Activated CD4-positive, alpha-beta memory T cell treated with anti-CD3 and anti-CD28 coated beads for 36 hours (primary cell): ENCODE measurements at places on chromosomes 3 and 15. TPM values are rescaled to one million over a fixed set of nuclear protein-coding genes. Genes with fewer than 3 reads are reported as not detected.

The LRRC31 gene
- total RNA-seq, result not detected

The CHRFAM7A gene
- 0.90 TPM for total RNA-seq

- DNase-seq, result no peak
Observed at GRCh38 chr3:86147119-86147518, 843.8 kb downstream of the VGLL3 start.

DNA sequence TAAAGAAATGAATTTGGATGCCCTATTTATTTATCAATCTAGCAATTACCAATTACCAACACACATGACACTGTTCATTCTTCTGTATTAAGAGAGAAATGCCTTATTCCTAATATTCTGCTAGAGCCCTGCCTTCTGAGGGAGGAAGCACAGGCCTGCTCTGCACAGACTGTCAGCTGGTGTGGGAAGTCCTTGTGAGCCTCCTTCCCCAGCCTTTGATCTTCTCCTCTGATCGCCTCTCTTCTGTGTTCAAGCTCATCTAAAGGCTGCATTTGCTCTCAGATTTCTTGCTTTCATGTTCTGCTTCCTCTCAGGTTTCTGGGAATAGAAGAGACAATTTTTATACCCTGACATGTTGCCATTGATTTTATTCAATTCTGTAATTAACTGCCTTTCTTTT lies 290.6 kb upstream of the UMPS start:
- DNase-seq, result no peak

GRCh38 chr3:67688231-67688630 lies 33.8 kb upstream of the SUCLG2 start:
- no peak for DNase-seq

GRCh38 chr15:85429522-85429921 lies 49.1 kb downstream of the AKAP13 start:
- DNase-seq, result no peak
